Pons (tissue), 1 donor: ENCODE measurements at places on chromosomes 6 and 20.

GRCh38 chr6:579339-579738 is 77.6 kb downstream of the HUS1B start:
- no peak for DNase-seq

DNA sequence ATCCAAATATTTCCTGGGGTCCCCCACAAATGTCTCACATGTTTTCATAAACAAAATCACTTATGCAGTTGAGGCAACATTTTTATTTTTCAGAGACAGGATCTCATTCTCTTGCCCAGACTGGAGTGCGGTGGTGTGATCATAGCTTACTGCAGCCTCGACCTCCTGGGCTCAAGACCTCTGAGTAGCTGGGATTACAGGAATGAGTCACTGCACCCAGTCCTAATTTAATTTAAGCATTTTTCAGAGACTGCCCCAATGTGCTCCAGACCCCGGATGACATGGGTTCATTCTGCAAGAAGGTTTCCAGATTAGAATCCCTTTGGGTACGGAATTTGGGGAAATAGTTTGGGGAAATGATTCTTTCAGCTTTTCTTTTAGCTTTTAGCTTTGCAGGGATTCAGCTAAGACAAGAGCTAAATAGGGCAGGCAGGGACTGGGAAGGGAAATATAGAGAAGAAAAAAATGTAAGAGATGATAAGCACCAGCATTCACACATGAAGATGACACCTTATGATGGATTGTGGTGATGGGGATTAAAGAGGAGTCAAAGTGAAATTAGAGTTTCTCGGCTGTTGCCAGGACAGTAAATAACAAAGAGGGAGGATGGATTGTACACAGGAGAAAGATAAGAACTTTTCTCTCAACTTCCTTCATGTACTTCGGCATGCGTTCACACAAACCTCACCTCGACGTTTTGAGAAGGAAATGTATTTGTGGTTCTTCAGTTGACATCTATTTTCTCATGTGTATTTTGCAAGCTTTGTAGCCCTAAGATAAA is 169.4 kb upstream of the TAB2 start:
- no peak for DNase-seq

DNA sequence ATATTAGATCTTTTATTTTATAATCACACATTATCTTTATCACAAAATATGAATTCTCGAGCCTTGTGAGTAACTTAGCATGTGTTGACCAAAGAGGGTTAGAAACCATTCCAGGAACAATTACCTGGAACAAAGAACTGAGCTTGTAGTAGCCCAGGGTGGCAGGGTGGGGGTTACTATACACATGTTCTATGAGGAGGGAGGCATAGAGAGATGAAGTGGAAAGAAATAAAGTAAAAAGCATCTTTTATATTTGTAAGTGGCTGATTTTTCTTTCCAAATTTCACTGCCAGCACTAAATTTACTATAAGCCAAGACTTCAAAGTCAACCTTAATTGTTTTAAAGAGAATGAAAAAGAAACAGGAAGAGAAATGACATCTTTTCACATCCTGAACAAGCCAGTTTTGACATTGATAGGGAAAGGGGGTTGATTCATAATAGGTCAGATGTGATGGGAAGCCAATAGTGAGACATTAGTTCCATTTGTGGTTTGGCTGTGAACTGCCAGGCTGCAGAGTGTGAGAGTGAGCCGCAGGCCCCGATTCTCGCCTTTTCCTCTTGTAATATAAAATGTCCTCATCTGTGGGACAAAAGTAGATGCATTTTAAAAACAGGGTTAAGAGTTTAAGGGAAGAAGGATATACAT is 52.7 kb upstream of the MYB start:
- no peak for DNase-seq

GRCh38 chr6:7691021-7691420 is 34.9 kb upstream of the BMP6 start:
- DNase-seq: no peak
